ENCODE measurements at places on chromosomes 5 and 9.

GRCh38 chr5:58412081-58412480 lies 47.8 kb downstream of the PLK2 start:
- DNase-seq = no peak
- no peaks in the 10 kb centered on the region for H3K4me1 ChIP-seq
- no peaks in the 10 kb centered on the region for H3K36me3 ChIP-seq
- H3K27me3 ChIP-seq = no peaks in the 10 kb centered on the region
- no peak overlapping the region for H3K27ac ChIP-seq

DNA sequence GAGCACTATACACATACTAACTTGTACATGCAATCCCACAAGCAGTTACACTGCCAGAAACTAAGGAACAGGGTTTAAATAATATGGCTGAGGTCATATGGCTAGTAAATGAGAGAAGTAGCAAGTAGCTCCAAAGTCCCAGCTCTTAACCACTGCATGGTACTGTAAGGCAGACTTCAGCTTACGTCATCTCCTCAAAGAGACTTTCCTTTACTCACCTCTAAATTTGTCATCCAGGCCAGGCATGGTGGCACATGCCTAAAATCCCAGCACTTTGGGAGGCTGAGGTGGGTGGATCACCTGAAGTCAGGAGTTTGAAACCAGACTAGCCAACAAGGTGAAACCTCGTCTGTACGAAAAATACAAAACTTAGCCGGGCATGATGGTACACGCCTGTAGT lies 20.4 kb upstream of the SELENOP start:
- no peak overlapping the region for H3K27ac ChIP-seq
- H3K4me1 ChIP-seq = no peaks in the 10 kb centered on the region
- H3K36me3 ChIP-seq = no peaks in the 10 kb centered on the region
- no peak for DNase-seq

DNA sequence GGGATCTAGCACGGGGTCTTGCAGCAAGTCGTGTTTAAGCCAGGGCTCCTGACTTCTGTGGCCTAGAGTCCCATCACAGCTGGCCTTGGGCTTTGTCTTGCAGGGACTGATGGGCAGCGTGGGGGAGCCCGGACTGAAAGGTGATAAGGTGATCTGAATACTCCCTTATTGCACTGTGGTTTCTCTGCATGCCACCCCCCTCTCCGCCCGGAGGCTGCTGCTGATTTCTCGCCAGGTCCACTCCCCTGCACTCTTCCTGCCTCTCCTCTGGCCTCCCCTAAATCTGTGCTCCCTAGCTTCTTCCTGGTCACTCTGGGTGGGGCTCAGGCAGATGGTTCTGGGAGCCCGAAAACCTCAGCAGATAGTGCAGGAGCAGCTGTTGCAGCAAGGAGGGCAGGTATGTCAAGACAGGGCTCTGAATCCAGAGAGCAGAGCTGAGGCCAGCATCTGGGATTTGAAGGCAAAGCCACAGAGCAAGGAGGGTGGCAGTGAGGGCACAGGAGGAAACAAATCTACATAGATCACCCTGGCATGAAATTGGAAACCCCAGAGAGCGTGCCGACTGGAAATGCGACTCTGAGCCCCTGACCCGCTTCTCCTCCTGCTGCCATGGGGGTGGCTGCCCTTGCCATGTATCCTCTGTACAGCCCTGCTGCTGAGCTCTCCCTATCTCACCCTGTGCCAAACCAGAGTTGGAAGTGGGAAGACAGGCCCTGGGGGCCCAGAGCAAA lies 76.5 kb downstream of the COL27A1 start:
- H3K4me1 ChIP-seq = no peaks in the 10 kb centered on the region
- DNase-seq = no peak
- H3K27ac ChIP-seq = no peak overlapping the region
- no peaks in the 10 kb centered on the region for H3K36me3 ChIP-seq
- H3K27me3 ChIP-seq = no peaks in the 10 kb centered on the region
- no peak overlapping the region for H3K4me3 ChIP-seq

DNA sequence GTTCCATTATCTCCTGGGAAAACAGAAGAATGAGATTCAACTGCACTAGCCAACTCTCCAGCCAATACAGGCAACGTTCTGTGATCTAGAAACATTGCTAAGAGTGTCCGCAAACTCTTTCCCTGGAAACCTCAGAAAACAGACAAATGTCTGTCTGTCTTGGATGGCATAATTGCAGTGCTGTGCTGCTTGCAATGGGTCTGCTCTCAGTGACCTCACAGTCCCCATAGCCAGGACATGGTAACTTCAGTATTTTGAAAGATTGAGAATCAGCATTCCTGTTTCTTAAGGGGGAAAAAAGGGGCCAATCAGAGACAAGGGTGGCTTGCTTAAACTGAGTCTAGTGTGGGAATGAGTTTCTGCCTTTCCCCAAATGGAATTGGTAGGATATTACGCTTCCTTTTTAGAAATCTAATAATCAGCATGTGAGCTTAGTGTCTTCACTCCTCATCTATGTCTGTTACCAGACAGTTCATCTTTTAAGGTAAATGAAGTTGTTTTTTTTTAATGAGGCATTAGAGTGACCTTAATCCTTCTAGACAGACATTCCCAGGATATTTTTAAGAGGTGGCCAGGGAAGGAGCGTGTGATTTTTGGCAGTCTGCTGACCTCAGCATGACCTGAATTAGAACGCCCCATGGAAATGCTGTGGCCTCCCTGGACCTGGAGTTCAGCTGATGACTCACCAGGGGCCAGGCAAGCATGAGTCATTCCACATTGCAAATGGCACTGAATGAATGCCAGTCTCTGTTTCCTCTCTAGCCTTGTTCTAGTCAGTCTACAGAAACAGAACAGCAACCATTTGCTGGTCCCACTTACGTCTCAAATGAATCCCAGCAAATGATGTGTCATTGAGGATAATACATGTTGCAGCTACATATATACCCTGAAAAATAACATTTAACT lies 210.2 kb upstream of the ACTBL2 start:
- H3K36me3 ChIP-seq = no peaks in the 10 kb centered on the region
- H3K27me3 ChIP-seq = no peaks in the 10 kb centered on the region
- H3K4me1 ChIP-seq = no peaks in the 10 kb centered on the region
- no peak for DNase-seq
- H3K4me3 ChIP-seq = no peak overlapping the region

DNA sequence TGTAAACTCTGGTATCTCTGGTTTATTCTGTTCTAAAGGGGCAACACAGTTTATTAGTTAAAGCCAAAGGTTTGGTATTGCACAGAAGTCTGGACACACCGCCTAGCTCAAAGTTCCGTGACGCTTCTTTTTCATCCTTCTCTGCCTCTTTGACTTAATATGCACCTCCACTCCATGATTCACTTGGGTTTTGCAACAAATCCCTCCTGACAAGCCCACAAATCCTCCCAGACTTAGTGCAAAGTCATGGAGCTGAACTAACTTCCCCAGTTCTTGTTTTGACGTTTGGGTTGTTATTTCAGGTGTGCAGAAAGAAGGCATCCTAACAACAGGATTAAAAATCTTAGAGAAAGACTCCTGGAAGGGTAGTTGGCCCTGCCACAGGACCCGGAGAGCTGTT lies 441.6 kb upstream of the DMAC1 start:
- no peak overlapping the region for H3K27ac ChIP-seq
- no peaks in the 10 kb centered on the region for H3K36me3 ChIP-seq
- no peaks in the 10 kb centered on the region for H3K27me3 ChIP-seq
- H3K4me3 ChIP-seq = no peak overlapping the region

- no peak overlapping the region for H3K27ac ChIP-seq
- no peaks in the 10 kb centered on the region for H3K27me3 ChIP-seq
- no peaks in the 10 kb centered on the region for H3K4me1 ChIP-seq
- H3K4me3 ChIP-seq = no peak overlapping the region
- DNase-seq = no peak
These were observed 123.7 kb upstream of the CPEB4 start for GRCh38 chr5:173764332-173765028.

DNA sequence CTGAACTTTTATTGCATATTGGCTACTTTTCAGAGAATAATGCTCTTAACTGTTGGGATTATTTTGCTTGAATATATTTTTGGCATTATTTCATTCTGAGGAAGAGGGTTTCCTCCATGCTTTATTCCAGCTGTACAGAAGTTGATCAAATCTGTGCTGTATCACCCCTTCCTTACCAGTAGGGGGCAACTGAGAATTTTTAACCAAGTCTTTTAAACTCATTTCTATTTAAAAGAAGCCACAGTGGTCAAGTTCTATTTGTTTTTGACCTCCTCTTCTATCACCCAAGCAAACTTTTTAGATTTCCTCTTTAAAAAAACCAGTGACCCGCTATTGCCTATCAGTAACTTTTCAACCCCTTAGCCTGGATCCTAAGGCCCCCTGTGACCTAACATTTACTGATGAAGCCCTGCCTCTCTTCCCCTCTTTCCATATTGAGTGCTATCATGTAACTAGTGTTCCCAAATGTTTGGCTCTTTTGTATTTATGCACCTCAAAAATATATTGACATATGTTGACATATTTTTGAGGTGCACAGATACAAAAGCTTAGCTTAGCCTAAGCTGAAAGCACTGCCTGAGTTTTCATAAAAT lies 80.6 kb downstream of the FBXO4 start:
- no peak overlapping the region for H3K27ac ChIP-seq
- DNase-seq = no peak
- no peaks in the 10 kb centered on the region for H3K27me3 ChIP-seq

- DNase-seq = no peak
- H3K36me3 ChIP-seq = no peaks in the 10 kb centered on the region
- no peaks in the 10 kb centered on the region for H3K27me3 ChIP-seq
- no peak overlapping the region for H3K27ac ChIP-seq
- H3K4me3 ChIP-seq = no peak overlapping the region
These were observed 57.8 kb downstream of the NDUFAF2 start for GRCh38 chr5:61002611-61003355.

- H3K27me3 ChIP-seq = no peaks in the 10 kb centered on the region
- no peak overlapping the region for H3K4me3 ChIP-seq
- no peak overlapping the region for H3K27ac ChIP-seq
- H3K36me3 ChIP-seq = no peaks in the 10 kb centered on the region
- no peaks in the 10 kb centered on the region for H3K4me1 ChIP-seq
These were observed 469.5 kb upstream of the PIK3R1 start for GRCh38 chr5:67746103-67746502.

DNA sequence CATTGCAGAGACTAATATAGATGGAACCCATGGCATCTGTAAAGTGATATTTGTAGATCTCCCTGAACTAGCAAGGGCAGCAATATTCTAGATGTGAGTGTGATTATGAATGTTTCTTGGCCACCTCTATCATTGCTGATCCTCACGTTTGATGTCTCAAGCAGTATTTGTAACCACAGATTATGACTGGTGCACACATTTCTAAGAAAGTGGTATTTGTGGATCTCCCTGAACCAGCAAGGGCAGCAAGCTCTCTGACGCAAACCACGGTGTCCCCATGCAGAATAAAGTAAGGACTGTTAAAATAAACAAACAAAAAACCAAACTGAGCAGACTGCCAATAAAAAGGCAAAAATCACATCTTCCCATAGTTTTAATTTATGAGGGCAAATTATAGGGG lies 301.3 kb downstream of the CSNK1G3 start:
- H3K4me3 ChIP-seq = no peak overlapping the region
- no peaks in the 10 kb centered on the region for H3K36me3 ChIP-seq
- no peaks in the 10 kb centered on the region for H3K27me3 ChIP-seq
- H3K4me1 ChIP-seq = no peaks in the 10 kb centered on the region
